ENCODE measurements at places on chromosomes 5 and 9. TPM values are rescaled to one million over a fixed set of nuclear protein-coding genes. Genes with fewer than 3 reads are reported as not detected.

GRCh38 chr5:59062986-59063683 is 480.3 kb downstream of the RAB3C start:
- DNase-seq, result no peak

- DNase-seq, result no peak
Observed at GRCh38 chr9:128546504-128546903, 5.9 kb upstream of the SPTAN1 start.

Gene C8G
- total RNA-seq, result 5.2 TPM

Gene PCDHGB5
- 6.3 TPM for total RNA-seq

DNA sequence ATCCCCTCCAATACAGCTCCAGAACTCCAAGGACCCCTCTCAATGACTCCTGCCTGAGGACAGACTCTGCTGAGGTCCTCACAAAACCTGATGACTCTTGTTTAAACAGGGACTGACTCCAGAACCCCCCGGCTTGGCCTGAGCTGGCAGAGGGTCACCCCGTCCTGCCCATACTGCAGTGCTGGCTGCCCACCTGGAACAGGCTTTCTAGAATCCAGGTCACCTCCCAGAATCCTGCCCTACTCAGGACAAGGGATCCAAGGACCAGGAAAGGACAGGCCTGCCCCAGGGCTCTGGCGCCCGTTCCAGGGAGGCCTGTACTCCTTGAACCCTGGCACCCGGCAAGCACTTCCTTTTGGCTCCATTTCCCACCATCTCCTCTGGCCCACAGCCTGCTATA is 22.2 kb downstream of the RALGDS start:
- DNase-seq, result peak; percentile 6

DNA sequence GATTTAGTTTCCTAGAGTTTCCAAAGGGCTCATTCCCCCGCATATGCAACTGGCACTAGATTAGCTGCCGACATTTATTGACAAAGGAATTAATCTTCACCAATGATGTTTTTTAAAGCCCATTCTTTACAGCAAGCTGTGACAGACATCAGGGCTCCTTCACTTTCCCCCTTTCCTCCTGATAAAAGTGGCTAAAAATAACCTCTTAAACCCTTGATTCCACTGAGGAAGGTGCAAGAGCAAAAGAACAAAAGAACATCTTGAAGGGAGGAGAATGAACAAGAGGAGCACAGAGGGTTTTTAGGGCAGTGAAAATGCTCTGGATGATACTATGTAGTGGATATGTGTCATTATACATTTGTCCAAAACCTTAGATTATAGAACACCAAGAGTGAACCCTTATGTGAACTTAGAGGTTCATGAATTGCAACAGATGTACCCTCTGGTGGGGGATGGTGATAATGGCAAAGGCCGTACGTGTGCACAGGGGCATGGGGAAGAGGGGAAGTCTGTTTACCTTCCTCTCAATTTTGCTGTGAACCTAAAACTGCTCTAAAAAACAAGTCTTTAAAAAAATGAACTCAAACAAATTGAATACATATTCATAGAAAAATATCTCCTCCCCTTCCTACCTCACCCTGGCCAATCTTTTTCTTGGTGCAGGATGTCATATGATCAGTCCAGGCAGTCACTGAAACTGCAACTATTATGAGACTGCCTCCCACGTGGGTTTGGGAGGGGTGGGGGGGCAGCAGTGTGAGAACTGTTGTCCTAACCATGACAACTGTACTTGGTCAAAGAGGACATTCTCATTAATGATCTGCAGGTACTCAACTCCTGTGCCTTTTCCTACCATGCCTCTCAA is 83.0 kb downstream of the MARCHF3 start:
- DNase-seq, result no peak

GRCh38 chr5:160918386-160918785 is 66.4 kb upstream of the ATP10B start:
- no peak for DNase-seq

DNA sequence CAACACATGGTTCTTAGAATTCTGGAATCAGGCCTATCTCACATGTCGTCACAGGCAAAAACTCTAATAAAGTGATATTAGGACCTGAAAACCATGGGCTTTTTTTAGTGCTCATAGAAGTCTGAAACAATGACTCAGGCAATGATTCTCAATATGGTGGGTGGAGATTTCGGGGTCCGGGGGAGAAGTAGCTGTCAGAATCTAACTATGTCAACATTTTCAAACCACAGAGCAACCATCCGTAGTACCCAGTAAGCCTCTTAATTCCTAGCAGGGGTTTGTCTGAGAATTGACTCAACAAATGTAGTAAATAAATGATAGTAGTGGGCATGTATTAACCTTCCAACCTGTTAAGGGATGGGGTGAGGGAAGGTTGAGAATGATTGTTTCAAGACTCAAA is 2.6 kb downstream of the AMACR start:
- no peak for DNase-seq

DNA sequence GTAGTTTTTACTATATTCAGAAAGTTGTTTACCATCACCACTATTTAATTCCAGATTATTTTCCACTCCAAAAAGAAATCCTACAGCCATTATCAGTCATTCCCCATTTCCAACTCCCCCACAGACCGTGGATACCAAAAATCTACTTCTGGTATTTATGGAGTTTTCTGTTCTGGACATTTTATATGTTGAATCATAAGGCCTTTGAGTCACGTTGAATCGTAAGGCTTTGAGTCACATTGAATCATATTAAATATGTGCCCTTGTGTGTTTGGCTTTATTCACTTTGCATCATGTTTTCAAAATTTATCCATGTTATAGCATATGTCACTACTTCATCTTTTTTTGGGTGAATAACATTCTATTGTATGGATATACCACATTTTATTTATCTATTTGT is 454.1 kb upstream of the NUDT12 start:
- no peak for DNase-seq

DNA sequence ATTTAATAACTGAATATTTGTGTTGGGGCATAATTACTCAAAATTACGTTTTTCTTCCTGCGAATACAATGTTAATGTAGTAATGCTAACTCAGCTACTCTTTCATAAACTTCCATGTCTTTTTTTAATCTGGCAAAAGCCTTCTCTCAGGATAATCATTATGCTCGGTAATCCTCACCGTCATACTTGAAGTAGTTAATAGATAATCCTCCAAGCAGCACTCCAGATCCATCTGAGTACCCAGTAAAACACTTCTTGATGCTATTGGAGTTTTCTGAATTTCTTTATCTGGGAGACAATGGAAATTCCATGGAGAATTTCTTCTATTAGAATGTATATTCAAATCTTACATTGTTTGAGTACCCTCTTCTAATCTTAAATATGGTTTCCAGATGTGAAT is 34.3 kb downstream of the PARP8 start:
- DNase-seq, result no peak

DNA sequence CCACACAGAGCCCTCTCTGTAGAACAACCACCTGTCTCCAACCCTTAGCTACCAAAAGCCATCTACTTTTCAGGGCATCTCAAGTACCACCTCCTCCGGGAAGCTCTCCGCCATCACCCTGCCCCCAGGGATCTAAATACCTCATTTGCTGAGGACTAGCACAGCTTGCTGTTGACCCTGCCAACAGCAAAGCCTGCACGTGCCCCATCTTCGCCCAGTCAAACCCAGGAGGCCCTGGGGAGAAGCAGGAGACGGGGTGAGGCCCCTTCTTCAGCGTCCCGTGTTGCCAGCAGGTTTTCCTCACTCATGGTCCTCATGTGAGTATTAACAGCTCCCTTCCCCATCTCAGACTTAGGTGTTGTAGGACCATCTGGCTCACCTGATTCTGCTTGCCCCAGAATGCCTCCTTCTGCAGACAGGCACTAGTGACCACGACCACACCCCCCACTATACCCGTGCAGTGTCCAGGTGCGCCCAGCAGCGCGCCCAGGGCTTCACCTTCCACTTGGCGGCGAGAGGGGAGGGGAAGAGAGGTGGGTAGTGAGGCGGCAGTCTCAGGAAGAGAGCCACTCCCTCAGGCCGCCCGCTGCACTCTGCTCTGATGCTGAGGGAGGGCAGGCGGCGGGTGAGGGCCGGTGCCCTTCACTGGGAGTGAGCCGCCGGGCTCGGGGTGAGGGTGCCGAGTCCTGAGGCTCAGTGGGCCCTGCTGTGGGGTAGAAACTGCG is 11.1 kb downstream of the VAV2 start:
- no peak for DNase-seq

GRCh38 chr5:15266229-15266628 is 233.8 kb upstream of the FBXL7 start:
- DNase-seq, result no peak

DNA sequence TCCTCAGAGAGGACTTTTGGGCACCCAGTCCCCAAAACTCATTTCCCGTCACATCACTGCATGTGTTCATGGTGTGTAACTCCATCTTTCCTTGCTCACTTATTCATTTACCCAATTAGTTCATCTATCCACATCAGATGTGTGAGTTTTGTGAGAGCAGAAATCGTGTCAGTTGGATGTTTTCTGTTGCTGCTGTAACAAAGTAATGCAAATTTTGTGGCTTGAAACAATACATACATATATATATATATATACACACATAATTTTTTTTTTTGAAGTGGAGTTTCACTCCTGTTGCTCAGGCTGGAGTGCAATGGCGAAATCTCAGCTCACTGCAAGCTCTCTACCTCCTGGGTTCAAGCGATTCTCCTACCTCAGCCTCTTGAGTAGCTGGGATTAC is 70.5 kb upstream of the BOD1 start:
- DNase-seq, result no peak

DNA sequence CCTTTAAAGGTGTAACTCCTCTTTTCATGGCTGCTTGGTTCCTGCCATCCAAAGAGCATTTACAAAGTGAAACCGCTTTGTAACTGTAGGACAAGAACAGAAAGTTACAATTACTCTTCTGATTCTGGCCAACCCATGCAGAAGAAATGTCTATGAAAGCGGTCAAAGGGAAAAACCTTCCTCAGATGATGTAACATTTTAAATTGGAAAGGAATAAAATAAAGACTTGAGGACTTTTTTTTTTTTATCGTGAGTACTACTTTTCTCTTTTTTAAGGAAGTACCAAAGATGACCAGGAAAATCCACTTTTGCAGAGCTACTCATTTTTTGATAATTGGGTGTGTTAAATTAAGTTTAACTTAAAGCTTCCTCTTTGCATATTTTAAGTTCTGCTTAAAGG is 13.0 kb upstream of the C9orf72 start:
- DNase-seq, result no peak

Gene HTR4
- not detected for total RNA-seq

- DNase-seq, result no peak
Observed at GRCh38 chr5:158275511-158275910, 416.6 kb upstream of the CLINT1 start.

- peak; percentile 27 for DNase-seq
Observed at GRCh38 chr9:128026255-128026772, 40.8 kb downstream of the NAIF1 start.

Gene FOXI1
- not detected for total RNA-seq

GRCh38 chr5:14064841-14065240 is 78.3 kb upstream of the TRIO start:
- DNase-seq, result no peak

- DNase-seq, result no peak
Observed at GRCh38 chr9:110213413-110214044, 5.6 kb upstream of the C9orf152 start.

GRCh38 chr5:20556115-20556763 is 568.2 kb upstream of the CDH18 start:
- no peak for DNase-seq

DNA sequence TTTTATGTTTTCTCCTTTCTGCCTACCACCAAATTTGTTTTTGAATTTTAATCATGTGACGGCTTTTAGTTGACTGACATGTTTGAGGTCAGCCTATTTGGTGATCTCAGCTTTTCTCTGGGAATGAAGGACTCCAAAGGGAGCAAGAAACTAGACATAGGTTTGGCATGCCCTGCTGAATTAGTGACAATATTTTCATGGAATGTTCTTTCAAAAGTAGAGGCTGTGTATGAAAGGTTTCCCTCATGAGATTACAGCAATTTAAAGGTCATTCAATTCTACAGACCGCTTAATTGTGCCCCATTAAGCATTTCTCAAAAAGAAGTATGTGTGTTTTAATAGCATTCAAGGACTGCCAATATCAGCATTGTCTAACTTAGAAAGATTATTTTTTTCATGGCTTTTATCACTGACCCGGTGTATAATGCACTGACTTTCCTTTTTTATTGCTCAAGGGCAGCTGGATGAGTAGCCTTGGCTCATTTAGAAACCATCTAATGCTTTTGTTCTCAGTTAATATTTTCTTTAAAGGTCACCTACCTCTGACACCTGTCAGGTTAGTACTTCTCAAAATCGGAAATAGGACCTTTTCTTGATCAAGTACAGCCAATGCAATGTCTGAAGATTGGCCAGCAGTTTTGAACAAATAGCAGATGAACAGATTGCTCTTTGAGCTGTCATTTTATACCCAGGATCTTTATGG is 8.1 kb upstream of the MLLT3 start:
- DNase-seq, result no peak

Gene SLC46A2
- total RNA-seq, result not detected

DNA sequence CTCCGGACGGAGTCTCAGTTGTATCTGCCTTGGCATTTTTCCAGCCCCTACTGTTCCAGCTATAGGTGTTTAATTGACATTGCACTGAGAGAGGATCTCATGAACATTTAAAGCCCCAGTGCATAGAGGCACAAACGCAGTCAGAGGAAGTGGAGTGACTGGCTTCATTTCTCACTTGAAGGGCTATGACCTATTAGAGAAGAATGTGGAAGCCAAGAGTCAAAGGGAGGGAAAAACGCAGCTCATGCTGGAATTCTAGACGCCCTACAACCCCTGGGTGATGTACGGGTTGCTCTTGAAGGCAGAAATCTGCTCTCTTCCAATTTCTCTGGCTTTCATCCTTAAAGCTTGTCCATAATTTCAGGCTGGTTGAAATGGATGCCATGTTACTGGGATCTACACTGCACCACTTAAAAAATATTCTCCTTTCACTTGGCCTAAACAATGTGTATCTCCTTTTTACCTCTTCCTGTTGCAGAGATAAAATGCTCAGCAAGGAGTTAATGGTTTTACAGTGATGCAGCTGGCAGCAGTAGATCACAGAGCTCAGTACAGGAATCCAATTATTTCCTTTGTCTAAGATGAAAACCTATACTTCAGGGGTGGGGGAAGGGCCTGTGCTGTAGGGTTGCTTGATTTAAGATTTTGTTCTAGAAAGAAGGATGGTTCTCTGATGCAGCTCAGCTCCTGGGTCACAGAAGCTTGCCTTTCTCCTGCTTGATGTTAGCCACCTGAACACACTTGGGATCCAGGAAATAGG is 61.8 kb upstream of the MAMDC2 start:
- DNase-seq, result no peak

DNA sequence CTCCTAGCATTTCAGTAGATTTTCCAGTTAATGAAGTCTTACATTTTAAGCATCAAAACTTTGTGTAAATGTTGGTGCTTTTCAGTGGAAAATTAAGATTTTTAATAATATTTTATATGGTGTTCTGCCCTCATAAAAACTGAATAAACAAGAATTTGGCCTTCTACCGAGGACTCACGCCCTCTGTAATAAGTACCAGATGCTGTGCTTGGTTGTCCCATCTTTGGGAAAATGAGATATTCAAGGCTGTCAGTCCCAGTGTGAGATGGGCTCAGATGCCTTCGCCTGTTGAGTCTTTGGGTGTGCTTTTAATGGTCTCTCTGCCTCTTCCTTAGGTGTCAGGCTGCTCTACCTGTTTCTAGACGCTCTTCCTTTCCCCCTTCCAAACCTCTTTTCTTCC is 28.7 kb downstream of the GALNT12 start:
- no peak for DNase-seq

Measured in gastrocnemius medialis (tissue), 4 donors.